ENCODE measurements at places on chromosomes 2 and 18.

DNA sequence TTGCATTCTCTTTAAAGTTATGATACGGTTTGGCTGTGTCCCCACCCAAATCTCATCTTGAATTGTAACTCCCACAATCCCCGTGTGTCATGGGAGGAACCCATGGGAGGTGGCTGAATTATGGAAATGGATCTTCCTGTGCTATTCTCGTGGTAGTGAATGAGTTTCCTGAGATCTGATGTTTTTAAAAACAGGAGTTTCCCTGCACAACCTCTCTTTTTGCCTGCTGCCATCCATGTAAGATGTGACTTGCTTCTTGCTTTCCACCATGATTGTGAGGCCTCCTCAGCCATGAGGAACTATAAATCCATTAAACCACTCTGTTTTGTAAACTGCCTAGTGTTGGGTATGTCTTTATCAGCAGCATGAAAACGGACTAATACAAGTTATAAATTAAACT, 37.5 kb upstream of the SESTD1 start:
- no peak for DNase-seq

- no peak for DNase-seq
Measured at GRCh38 chr2:12506846-12507245, 209.9 kb upstream of the TRIB2 start.

GRCh38 chr2:15720561-15721307, 129.1 kb downstream of the DDX1 start:
- no peak for DNase-seq

- no peak for DNase-seq
Measured at GRCh38 chr18:79394534-79395307, 1.0 kb upstream of the NFATC1 start.

GRCh38 chr2:145975406-145975805, 1455.5 kb upstream of the ZEB2 start:
- DNase-seq: no peak

DNA sequence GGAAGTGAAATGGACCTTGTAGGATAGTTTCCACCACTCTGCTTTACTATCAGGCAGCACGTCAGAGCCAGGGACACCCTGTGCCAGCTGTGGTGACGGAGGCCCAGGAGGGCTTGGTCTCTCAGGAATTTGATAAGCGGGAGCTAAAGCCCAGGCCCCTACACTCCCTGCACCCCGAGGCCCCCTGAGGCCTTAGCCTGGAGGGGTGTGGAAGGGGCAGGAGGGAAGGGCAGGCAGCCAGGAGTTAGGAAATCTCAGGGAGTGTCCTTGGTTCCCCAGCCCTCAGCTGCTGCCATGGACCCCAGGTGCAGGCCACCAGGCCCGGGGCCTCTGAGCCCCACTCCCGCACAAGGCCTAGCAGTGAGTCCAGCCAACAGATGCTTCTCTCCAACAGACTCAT, 38.2 kb downstream of the PDIA6 start:
- no peak for DNase-seq

DNA sequence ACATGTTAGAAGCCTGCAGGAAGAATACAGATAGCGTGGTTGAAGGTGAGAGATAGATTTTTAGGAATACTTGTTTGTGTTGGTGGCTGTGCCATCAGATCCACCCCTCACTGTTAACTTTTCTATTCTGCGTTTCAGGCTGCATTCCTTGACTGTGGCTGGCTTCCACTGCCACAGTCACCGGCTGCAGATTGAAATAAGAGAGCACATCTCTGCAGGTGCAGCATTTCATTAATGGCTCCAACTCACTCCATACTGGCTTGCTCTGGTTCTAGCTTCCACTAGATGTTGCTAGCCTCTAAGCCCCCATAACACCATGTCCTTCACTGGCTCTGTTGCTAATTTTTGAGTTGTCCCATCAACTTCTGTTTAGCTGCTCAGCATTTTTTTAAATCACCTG, 286.5 kb downstream of the CPS1 start:
- DNase-seq: no peak

- no peak for DNase-seq
Measured at GRCh38 chr2:36570416-36570815, 27.6 kb downstream of the FEZ2 start.

DNA sequence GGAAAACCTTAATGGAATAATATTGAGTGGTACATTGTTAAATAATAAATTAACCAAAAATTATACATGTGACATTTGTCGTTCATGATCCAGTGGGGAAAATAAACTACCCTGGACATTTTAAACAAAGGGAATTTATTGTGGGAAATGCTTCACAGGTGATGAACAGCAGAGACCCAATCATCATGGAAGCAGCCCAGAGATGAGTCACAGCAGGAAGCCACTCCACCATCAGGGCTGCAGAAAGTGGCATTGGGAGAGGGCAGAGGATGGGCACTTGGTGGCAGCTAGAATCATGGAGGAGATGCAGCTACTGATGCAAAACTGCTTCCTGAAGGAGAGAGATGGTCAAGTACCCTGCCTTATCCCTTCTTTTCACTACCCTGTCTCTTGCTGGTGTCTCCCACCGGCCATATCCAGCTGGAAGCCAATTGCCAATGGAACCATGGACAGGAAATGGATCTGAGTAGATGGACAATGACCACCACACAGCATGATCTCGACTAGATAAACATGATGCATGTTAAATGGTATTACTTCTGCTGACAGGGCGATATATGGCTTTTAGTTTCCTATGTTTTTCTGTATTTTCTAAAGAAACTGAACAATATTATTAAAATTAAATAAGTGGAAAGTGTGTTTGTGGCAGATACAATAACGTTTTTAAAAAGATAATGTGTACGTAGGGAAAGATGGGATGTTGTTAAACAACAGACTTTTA, 139.8 kb downstream of the RPIA start:
- no peak for DNase-seq

- DNase-seq: no peak
Measured at GRCh38 chr2:73266061-73266901, 18.0 kb downstream of the FBXO41 start.

DNA sequence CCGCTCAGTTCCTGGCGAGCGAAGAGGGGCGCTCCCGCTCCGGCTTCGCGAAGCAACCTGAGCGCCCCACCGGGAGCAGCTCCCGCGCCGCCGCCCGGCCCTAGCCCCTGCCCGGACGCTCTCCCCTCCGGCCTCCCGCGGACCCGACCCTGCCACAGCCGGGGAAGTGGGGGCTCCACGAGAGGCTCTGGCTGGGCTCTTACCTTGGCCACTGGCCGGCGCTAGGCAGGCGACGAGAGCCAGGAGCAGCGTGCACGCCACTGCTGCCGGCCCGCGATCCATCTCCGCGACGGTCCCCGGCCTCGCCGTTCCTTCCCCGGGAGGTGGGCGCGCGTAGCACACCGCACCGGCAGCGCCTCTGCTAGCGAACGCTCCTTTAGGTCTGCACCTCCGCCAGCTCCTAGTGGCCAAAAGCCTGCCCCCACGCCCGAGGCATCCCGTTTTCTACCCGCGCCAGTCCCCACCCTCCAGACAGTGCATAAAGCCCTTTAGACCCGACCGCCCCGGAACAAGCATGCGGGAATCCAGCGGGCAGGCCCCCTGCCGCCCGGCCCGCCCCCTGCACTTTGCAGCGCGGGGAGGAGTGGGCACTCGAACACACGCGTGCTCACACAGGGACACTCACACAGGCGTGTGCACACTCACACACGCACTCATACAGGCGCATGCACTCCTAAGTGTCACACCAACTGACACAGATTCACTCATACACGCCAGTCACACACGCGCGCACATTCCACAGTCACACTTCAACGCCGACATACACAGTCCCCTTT, at the start of gene LRP2:
Gene LRP2 (minus strand): TSS at position 417 of the 776 bp plus-strand sequence. CDS start 135 bp downstream, at position 282.
- no peak for DNase-seq

DNA sequence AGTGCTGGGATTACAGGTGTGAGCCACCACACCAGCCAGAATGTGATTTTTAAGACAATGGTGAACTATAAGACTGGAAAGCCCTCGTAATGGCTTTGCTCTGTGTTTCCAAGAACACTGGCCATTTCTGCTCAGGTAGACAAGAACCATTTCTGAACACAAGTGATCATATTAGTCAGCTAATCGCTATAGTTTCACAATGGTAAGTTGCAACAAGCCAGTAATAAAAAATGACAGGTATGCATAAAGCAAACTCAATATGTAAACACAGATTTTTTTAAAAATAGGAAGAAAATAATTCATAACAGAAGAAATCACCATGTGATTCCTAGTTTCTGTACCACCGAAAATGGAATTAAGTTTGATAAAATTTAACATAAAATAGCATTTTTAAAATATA, 166.5 kb downstream of the THADA start:
- DNase-seq: no peak

GRCh38 chr2:42156721-42157120, 12.4 kb upstream of the EML4 start:
- DNase-seq: no peak

DNA sequence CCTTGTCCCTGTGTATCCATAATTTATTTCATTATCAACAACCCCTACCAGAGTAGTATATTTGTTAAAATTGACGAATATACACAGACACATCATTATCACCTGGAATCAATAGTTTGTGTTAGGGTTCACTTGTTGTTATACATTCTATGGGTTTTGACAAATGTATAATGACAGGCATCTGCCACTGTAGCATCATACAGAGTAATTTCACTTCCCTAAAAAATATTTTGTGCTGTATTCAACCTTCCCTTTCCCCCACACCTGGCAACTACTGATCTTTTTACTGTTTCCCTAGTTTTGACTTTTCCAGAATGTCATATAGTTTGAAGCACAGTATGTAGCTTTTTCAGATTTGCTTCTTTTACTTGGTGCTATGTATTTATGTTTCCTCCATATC, 132.0 kb downstream of the ZNF804A start:
- DNase-seq: no peak

DNA sequence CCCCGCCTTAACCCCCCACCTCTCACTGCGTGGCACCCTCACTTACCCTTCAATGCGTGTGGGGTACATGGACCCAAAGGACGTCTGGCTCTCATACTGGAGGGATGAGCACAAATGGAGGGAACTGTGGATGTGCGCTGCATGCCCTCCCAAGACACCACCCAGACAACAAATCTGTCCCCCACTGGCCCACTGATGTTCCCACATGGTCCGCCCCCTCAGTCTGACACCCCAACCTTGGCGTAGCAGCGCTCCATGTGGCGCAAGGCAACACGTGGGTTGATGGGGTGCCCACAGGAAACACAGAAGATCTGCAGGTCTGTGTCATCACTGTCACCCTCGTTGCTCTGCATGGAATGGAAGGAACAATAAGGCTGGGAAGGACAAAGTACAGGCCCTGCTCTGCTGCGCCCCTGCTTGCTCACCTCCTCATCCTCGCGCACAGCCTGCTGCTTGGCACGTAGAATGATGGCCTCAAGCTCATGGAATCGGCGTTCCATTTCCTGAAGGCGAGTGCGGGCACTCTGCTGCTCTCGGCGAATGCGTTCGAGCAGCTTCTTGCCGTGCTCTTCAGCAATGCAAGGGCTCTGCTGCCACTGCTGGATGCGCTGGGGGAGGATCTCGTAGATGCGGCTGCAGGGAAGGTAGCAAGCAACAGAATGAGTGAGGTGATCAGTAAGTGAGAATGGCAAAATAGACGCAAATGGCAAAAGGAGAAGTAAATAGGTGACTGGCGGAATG, 2.3 kb upstream of the MBD1 start:
- no peak for DNase-seq

DNA sequence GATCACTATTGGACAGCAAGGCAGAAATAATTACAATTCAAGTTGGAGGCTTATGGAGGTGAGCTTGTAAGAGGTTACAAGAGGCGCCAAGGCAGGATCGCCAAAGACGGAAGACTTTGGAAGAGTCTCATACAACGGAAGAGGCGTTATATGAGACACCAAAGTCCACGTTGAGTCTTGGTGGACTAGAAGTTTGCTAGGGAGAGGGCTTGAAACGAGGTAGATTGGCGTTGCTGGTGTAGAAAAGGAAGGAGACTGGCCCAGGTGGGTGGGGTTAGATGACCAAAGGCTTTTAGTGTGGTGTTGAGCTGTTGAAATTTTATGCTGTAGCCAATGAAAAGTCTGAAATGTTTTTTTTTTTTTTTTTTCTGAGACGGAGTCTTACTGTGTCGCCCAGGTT, 1.4 kb downstream of the MSH2 start:
- DNase-seq: no peak

- DNase-seq: no peak
Measured at GRCh38 chr18:79491081-79491551, 95.4 kb downstream of the NFATC1 start.

DNA sequence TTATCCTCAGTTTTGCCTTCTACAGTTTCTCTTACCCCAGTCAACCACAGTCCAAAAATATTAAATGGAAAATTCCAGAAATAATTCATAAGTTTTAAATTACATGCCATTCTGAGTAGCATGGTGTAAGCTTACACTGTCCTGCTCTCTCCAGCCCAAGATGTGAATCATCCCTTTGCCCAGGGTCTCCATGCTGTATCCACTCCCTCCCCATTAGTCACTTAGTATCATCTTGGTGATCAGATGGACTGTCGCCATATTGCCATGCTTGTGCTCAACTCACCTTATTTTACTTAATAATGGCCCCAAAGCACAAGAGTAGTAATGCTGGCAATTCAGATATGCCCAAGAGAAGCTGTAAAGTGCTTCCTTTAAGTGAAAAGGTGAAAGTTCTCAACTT, 18.5 kb upstream of the CCNT2 start:
- no peak for DNase-seq

GRCh38 chr2:176427549-176427948, 158.3 kb downstream of the MTX2 start:
- DNase-seq: no peak

Measured in BJ (cell line).